ENCODE measurements at places on chromosomes 6 and 20.
A peak's percentile ranks its signal among the peaks of the same experiment; 100 is the strongest.

DNA sequence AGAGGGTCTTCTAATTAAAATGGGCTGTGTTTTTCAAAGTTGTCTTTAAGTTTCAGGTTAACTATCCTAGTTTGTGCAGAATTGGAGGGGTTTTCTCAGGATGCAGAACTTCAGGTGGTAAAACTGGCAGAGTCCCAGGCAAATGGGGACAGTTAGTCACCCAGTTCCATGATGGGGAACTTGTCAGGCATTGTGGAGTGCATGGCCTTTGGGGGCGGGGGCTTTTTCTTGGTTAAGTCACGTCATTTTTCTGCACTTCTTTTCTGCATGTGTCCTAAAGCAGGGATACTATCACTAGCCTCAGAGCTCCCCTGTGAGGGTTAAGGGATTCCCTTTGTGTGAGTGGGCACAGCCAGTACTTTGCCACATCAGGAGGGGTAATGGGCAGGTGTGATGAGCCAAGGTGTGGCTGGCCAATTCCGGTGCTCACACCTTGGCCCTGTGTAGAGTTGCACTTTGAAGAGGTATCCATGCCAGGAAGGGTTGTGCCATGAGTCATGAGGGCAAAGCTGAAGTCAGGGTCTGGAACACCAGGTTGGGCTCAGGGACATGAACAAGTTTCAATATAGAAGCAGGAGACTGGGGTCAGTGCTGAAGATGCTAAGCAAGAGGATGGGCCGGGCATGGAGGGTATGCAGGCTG, 126.0 kb upstream of the RREB1 start:
- no peak for DNase-seq

DNA sequence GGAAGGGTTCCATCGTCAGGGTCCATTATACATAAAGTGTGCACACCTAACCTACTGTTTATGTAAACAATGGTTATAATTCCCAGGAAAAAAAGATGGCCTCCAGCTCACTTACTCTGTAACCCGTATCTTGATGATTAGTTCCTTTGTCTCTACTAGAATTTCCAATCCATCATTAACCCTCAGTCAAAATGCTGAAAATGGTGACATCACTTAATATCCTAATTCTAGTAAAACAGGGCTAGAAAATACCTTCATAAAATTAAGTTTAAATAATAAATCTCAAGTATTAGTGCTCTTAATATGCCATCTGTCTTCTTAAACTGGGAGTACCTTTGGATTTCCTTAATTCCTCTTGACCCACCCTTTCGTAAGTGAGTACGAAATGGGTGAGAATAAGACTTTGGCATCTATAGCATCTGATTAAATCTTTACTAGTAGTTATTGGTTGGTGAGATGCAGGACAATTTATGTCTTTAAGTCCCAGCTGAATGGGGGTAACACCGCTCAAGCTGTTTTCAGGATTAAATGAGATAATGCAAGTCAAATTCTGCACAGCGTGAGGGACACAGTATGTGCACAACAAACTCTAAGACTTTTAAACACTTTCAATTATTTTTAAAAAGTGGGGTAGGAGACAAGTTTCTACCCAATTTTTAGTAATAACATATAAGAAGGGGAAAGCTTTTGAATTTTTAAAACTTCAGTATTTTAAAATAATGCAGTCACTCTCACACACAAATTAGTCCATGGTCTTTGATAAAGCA, 1.6 kb downstream of the HMGN3 start:
- DNase-seq = no peak

DNA sequence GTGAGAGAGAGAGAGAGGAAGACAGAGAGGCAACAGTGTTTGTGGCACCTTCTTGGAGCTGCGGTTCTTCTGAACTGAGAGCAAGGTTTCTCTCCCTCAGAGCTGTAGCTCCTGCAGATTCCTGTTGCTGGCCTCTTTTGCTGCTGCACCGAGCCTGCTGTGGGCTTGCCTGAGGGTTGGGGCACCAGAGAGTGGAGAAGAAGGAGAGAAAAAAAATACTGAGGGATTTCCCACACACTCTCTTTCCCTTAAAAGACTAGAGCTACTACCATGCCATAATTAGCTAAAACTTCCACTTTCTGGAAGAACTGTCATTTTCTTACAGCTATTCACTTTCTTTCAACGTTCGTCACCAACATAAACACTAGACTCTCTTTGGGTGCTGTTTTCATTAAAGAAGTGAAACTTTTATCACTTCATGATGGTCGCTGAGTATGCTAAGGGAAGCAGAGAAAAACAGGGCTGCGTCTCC, 18.2 kb upstream of the ECI2 start:
- no peak for DNase-seq

GRCh38 chr20:5073660-5074231, 46.0 kb downstream of the PCNA start:
- DNase-seq = no peak

- DNase-seq = no peak
These were observed 68.1 kb downstream of the SLC22A23 start for GRCh38 chr6:3388786-3389185.

- no peak for DNase-seq
These were observed 43.5 kb upstream of the LYRM2 start for GRCh38 chr6:89681983-89682564.

DNA sequence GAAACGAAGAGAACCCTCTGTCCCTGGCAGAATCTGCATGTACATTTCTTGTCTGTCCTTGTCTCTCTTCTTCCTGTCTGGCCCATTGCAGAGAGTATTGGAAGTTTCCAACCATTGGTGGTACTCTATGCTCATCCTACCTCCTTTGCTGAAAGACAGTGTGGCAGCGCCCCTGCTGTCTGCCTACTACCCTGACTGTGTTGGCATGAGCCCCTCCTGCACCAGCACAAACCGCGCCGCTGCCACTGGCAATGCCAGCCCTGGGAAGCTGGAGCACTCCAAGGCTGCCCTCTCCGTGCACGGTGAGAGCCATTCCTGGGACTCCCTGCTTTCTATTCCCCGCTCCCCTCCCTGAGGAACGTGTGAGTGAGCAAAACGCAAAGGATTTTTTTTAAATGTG, 32.5 kb downstream of the KDM1B start:
- DNase-seq = no peak

GRCh38 chr6:148440877-148441453, 98.3 kb downstream of the SASH1 start:
- DNase-seq = peak; percentile 95

- DNase-seq = no peak
These were observed 79.9 kb upstream of the NAA20 start for GRCh38 chr20:19937218-19937617.
